ENCODE measurements at places on chromosomes 3 and 15. TPM values are rescaled to one million over a fixed set of nuclear protein-coding genes. Genes with fewer than 3 reads are reported as not detected.

The AZI2 gene
- 66.7 TPM for total RNA-seq

The OR5H14 gene
- not detected for total RNA-seq

The ALS2CL gene
- 37.2 TPM for total RNA-seq

The PCOLCE2 gene
- 0.39 TPM for total RNA-seq

The STARD5 gene
- 5.7 TPM for total RNA-seq

The GOLGA6L4 gene
- total RNA-seq: 1.6 TPM

The RHOA gene
- 499 TPM for total RNA-seq

The RAD51 gene
- total RNA-seq: 4.7 TPM

The CYP1A1 gene
- total RNA-seq: not detected

The LRRC49 gene
- 6.7 TPM for total RNA-seq

The PATL2 gene
- 0.79 TPM for total RNA-seq

All from placental epithelial cell (primary cell).